Placental epithelial cell (primary cell): ENCODE measurements at places on chromosomes 1 and 21. TPM values are rescaled to one million over a fixed set of nuclear protein-coding genes. Genes with fewer than 3 reads are reported as not detected.

The MEF2D gene
- total RNA-seq: 15.3 and 20.8 TPM in 2 replicates

The KLHDC8A gene
- under 0.01 TPM in 1 of 2 replicates, not detected in the other for total RNA-seq

The S100A10 gene
- 455 and 612 TPM in 2 replicates for total RNA-seq

The MROH9 gene
- not detected in 2 replicates for total RNA-seq

The SPRR2A gene
- total RNA-seq: not detected in 2 replicates

The HES5 gene
- not detected in 2 replicates for total RNA-seq

The TMEM51 gene
- total RNA-seq: 6.0 and 6.3 TPM in 2 replicates

The RIPPLY3 gene
- total RNA-seq: 0.33 and 0.79 TPM in 2 replicates

The PSRC1 gene
- 5.0 and 10.2 TPM in 2 replicates for total RNA-seq

The C1orf226 gene
- 8.2 and 11.7 TPM in 2 replicates for total RNA-seq

The S100A1 gene
- total RNA-seq: 0.39 TPM in 1 of 2 replicates, not detected in the other

The KCNE2 gene
- total RNA-seq: not detected in 2 replicates

The LRRC39 gene
- 0.22 and 0.39 TPM in 2 replicates for total RNA-seq

The VTCN1 gene
- total RNA-seq: 62.7 and 286 TPM in 2 replicates

The TINAGL1 gene
- total RNA-seq: 13.3 and 119 TPM in 2 replicates

The PLA2G5 gene
- total RNA-seq: not detected in 2 replicates

The LIN9 gene
- total RNA-seq: 2.0 and 2.4 TPM in 2 replicates

The FMO5 gene
- total RNA-seq: 0.98 and 2.4 TPM in 2 replicates

The SIK1 gene
- total RNA-seq: 4.7 and 16.1 TPM in 2 replicates

The PERM1 gene
- total RNA-seq: 0.39 TPM in 1 of 2 replicates, not detected in the other

The FAM43B gene
- 0.39 and 0.98 TPM in 2 replicates for total RNA-seq

The CRYAA gene
- not detected in 2 replicates for total RNA-seq

The USH2A gene
- total RNA-seq: under 0.01 TPM in 1 of 2 replicates, not detected in the other

The WDR64 gene
- total RNA-seq: 1.2 and 1.3 TPM in 2 replicates

The CYP2J2 gene
- total RNA-seq: 2.0 and 2.4 TPM in 2 replicates

The CYYR1 gene
- total RNA-seq: 0.11 and 0.39 TPM in 2 replicates

The DTL gene
- total RNA-seq: 4.3 and 9.8 TPM in 2 replicates

The SASS6 gene
- total RNA-seq: 2.2 and 2.4 TPM in 2 replicates

The TAS1R1 gene
- under 0.01 TPM in 1 of 2 replicates, not detected in the other for total RNA-seq

The OR10Z1 gene
- not detected in 2 replicates for total RNA-seq

The GPR157 gene
- total RNA-seq: 3.1 and 4.2 TPM in 2 replicates

The TNFRSF14 gene
- total RNA-seq: 2.0 and 5.4 TPM in 2 replicates

The ZYG11A gene
- total RNA-seq: 0.76 and 2.0 TPM in 2 replicates

The C1orf87 gene
- total RNA-seq: not detected in 2 replicates

The ATP8B2 gene
- 12.8 and 16.9 TPM in 2 replicates for total RNA-seq

The SLC9C2 gene
- 0.39 TPM in 1 of 2 replicates, not detected in the other for total RNA-seq

The CD1B gene
- total RNA-seq: not detected in 2 replicates

The PLD5 gene
- 5.1 and 6.5 TPM in 2 replicates for total RNA-seq

The LPGAT1 gene
- total RNA-seq: 47.9 and 54.1 TPM in 2 replicates

The NDUFS5 gene
- 243 and 274 TPM in 2 replicates for total RNA-seq

The ARTN gene
- total RNA-seq: not detected in 2 replicates
